ELR (cell line): ENCODE measurements at places on chromosomes 12 and 14.

DNA sequence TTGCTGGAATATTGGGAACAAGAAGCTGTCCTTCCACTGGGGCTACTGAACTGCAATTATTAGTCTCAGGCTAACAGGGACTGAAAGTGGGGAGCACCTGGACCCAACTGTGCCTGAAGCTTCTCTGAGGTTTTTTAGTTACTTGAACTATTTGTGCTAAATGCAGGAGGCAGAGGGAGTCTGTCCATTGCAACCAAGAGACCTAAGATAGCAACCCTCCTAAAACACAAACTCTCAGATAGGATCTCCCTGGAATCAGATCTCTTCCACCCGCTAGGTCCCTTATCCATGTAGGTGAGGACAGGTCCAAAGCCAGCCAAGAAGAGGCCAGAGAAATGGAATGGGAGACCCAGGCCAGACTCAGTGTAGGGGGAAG, 58.1 kb downstream of the NCOR2 start:
- DNase-seq, result peak; percentile 18

GRCh38 chr12:56241424-56242303, 11.8 kb downstream of the SLC39A5 start:
- DNase-seq, result no peak

- DNase-seq, result no peak
Observed at GRCh38 chr12:89075880-89076540, 276.3 kb downstream of the DUSP6 start.

DNA sequence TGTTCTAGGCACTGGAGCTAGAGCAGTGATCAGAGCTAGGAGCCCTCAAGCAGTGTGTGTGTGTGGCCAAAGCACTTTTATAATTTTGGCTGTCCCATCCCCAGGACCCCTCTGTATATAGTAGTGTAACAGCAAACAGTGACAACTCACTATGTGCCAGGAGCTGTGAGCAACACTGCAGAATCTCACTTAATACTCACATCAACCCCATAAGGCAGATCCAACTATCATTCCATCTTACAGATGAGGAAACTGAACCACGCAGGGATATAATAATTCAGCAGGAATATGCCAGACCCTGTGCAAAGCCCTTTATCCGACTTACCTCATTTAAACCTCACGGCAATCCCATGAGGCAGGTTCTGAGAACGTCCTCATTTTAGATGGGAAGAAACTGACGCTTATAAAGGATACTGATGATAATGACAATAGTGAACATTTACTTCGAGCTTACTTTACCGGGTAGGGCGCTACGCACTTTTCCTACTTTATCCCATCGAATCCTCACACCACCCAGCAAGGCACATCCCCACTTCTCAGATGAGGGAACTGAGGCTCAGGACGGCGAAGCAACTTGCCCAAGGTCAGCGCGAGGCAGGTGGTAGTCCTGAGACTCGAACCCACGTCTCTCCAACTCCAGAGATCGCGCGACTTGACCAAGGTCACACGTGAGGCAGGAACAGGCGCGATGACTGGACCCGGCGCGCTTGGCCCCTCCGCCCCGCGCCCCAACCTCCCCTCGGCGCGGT, 687 bp downstream of the RAB35 start:
- DNase-seq, result peak; percentile 74

DNA sequence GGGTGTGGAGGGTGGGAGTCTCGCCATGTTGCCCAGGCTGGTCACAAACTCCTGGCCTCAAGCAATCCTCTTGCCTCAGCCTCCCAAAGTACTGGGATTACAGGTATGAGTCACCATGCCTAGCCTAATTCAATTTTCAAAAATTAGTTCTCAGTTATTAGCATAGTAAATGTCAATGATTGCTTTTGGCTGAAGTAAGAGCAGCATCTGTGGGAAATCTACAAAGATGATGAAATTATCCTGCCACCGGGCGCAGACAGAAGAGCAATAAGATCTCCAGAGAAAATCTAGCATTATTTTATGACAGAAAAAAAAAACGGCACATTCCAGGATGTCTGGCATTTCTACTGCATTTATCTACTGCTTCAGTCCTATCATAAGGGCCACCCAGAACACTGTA, 97.9 kb upstream of the DAAM1 start:
- DNase-seq, result no peak

GRCh38 chr12:31832740-31833729, 104.2 kb upstream of the AMN1 start:
- no peak for DNase-seq

- DNase-seq, result no peak
Observed at GRCh38 chr14:105149146-105149781, 19.3 kb downstream of the JAG2 start.

- DNase-seq, result no peak
Observed at GRCh38 chr14:53967606-53968005, 11.0 kb upstream of the BMP4 start.

GRCh38 chr12:123996581-123996980, 23.6 kb downstream of the ZNF664 start:
- no peak for DNase-seq

DNA sequence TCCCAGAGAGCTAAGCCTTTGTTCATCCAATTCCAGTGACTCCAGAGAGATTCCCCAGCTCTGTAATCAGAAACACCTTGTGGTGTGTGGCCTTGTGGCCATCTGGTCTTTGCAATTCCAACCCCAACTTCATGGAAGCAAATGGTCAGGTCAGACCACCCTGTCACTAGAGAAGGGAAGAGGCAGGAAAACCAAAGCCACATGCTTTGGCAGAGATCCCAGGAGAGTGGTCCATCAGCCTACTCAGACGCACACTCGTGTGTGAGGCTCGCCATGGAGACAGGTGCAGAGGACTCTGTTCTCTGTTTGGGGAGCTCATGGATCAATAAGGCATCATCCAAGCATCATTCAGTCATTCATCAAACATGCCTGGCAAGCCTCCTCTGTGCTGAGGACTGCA, 46.2 kb upstream of the TUNAR start:
- no peak for DNase-seq

DNA sequence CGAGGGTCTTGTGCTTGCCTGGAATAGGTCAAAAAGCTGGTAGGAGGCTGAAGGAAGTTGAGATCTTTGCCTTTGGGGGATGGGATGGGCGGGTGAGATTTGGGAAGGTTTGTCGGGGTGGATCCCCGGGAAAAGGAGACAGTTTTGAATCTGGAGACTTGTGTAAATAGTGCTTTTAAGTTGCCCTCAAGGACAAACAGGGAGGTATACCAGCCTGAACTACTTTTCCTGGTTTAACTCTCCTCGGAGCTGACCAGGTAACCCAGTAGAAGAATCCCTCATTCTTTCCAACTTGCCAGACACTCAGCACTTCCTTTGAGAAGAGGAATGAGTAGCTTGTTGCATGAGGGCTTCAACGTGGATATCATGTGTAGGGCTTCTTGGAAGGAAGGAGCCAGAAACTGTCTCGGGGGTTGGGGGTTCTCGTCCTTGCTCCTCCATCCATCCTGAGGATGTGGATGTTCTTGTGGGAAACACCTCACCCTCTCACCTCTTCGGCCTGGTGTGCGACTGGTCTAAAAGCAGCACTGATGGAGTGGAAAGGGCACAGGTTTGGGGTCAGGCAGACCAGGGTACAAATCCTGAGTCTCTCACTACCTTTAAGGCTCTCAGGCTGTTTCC, 1.9 kb downstream of the TEAD4 start:
- DNase-seq, result peak; percentile 26

DNA sequence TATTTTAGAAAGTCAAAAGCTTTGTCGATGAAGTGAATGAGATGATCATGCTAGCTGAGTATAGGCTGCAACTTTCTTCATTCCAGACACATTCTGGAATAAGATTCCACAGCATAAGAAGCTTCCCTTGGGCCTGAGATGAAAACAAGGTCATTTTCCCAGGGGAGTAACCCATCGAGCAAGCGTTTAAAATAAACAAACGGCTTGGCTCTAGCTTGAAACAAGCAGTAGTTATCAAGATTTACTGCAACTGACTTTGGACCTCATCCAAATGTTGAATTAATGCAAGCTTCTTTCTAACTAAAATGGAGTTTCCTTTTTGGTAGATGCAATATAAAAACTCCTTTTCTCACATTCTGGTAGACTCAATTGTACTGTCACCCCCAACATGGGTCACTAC, 23.0 kb downstream of the KCNJ8 start:
- DNase-seq, result no peak

GRCh38 chr12:120741476-120742421, 16.1 kb downstream of the ACADS start:
- DNase-seq, result no peak

GRCh38 chr12:46371718-46372543, 642 bp downstream of the SLC38A2 start:
- DNase-seq, result peak; percentile 70

DNA sequence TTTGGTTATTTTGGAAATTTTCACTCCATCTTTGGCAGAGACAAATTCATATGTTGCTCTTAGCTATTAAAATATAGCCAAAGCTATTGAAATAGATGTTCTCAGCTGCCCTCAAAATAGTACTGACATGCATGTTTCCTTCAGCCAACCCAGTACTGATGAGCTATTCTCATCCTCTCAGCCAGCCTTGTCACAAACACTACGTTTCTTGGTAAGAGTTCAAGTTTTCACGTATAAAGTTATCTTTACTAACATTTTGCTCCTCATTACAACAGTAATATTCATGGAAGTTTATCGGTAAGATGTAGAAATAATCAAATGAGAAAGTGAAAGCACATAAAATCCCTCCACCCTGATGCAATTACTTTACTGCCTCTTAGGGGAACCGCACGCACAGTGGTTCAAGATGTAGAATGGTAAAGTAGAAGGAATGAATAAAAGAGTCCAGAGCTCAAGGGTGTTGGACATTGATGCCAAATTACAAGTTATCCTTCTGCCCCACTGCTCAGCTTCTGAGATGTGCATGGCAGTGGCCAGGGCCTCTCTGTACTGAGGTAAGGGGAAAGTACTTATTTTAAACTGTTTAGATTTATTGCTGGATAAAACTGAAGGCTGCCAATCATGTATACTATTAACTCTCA, 20.7 kb downstream of the GCH1 start:
- DNase-seq, result peak; percentile 51
